ENCODE measurements at places on chromosomes 11 and 22. TPM values are rescaled to one million over a fixed set of nuclear protein-coding genes. Genes with fewer than 3 reads are reported as not detected.
A peak's percentile ranks its signal among the peaks of the same experiment; 100 is the strongest.

ZDHHC13 gene
- 18.6 TPM for total RNA-seq

PHLDA2 gene
- 1.2 TPM for total RNA-seq

PHF5A gene
- 35.7 TPM for total RNA-seq

ADORA2A gene
- total RNA-seq = 0.74 TPM

FAM111B gene
- 42.9 TPM for total RNA-seq

DNA sequence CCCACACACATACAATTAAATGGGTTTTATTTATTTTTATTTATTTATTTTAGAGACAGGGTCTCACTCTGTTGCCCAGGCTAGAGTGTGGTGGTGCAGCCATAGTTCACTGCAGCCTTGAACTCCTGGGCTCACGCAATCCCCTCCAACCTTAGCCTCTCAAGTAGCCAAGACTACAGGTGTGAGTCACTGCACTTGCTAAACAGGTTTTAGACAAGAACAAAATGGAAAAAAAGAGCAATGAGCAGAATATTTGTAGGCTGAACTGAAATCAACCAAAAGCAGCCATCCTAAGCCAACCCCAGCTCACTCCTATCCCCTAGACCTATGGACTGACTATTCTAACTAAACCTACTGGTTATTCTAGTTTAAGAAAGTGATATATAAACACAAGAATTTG is 37.8 kb downstream of the MRE11 start:
- DNase-seq = no peak

DNA sequence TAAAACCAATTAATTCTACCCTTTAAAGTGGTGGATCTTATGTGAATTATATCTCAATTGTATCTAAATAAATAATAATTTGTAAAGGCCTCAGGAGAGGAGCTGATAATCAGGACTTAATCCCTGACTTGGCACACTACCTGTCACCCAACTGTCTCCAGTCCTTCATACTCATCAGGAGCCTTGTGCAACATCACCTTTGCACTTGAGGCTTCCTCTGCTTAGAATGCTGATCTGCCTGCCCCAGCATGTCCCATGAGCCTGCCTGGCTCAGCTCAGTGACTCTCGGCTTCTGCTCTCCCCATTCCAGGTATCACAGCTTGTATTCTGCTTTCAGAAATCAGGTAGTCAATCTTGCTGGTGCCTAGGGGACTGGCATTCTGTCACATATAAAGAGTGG is 43.9 kb upstream of the PRODH start:
- no peak for DNase-seq

DNA sequence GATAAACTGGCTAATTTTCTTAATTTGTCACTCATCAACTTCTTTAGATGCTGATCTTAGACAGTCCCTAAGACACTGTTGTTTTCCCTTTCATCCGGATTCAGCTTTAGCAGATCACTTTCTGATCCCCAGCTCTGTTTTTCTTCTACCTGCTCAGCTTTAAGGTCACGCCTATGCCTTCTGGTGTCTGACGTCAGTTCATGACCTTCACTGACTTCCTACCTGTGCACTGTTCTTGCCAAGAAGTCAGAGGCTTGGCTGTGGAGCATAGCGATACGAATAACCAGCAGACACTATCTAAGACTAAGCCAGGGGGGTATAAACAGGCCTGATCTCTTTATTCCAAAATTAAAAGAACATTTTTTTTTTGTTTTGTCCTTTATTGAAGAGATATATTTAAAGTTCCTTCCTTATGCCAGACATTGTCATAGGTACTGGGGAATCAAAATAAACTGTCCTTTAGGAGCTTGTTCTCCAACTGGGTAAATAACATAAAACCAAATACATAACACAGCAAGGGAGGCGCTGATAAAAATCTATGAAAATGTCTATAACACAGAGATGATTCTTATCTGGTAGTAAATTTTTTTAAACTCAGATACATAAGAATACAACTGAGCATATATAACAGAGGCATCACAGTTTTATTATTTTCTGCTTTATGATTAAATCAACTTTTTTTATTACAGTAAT is 352.2 kb upstream of the CTSC start:
- no peak for DNase-seq

- DNase-seq = no peak
These were observed 26.6 kb downstream of the RSF1 start for GRCh38 chr11:77793972-77794371.

DNA sequence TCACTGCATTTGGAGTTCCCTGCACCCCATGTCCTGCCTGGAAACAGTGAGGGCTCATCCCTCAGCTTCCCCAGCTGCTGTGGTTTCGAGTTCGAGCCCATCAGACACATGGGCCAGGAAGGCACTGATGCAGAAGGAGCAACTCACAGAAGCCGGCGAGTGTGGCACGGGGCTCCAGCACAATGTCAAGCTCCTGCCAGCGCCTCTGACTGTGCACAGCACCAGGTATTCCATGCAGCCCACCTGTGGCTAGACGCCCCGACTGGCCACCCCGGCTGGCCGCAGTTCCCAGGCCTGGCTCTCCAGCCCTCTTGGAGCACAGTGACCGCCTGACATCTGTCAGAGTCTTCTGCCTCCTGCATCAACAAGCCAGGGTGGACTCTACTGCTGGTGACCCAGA is 419.4 kb downstream of the SHANK2 start:
- DNase-seq = no peak

DNA sequence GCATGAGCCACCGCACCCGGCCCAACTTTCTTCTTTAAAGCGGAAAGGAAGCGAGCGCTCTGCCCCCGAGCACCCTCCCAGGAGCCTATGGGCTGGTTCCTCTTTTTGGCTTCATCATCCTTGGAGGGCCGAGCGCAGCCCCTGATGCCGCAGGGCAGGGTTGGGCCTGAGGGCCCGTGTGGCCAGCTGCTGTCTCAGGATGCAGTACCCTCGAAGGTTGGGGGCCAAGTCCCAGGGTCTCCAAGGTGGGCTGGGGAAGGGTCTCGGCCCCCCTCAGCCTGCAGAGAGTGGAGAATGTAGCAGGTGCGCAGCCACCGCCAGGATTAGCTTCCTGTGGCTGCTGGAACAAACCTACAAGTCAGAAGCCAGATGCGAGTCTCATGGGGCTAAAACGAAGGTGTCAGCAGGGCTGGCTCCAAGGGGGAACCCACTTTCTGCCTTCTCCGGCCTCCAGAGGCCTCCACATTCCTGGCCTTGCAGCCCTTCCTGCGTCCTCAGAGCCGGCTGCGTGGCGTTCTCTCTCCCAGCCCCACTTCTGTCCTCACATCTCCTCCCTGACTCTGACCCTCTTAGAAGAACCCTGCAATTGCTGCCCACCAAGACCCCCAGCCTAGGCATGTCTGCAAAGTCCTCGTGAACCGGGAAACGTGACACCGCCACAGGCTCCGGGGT is 2.9 kb downstream of the PANX2 start:
- DNase-seq = no peak

- peak; percentile 76 for DNase-seq
These were observed 44.6 kb downstream of the RDX start for GRCh38 chr11:110251836-110252235.

GRCh38 chr22:35740616-35741015 is 22.9 kb downstream of the APOL5 start:
- DNase-seq = no peak

GRCh38 chr11:117574551-117574950 is 222.5 kb downstream of the DSCAML1 start:
- DNase-seq = no peak

DNA sequence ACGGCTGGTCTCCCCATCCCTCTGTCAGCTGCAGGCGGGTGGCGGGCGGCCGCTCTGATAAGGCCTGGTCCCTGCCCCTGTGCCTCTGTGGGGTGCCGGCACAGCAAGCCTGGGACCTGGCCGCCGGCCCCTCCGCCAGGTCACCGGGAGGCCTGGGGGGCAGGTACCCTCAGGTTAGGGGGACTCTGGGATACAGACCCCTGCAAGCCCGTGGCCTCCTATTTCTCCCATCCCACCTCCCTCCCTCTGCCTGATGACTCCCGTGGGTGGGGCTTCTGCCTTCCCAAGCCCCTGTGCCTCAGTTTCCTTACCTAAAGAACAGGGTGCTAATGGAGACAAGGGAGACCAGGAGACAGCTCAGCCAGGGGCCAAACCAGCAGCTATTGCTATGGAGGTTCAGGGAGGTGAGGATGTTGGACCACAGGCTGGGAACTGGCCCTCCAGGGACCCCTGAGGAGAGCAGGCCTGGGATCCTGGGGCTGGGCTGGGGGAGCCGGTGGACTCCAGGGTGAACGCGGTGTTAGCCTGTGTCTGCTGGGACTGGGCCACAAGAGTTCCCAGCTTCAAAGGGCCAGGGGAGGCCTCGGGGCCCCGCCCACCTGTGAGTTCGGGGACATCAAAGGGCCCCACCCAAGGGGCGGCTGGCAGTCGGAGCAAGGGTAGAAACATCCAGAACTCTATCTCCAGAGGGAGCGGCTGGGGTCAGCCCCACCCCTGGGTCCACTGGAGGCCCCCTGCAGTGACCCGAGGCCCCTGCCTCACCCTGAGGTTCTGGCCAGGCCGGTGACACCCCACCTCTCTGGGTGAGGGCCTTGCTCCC is 32.0 kb upstream of the TH start:
- no peak for DNase-seq

GRCh38 chr11:35750981-35751663 is 88.5 kb downstream of the TRIM44 start:
- DNase-seq = peak; percentile 13

GRCh38 chr11:110373051-110373702 is 56.6 kb upstream of the FDX1 start:
- peak; percentile 48 for DNase-seq

DNA sequence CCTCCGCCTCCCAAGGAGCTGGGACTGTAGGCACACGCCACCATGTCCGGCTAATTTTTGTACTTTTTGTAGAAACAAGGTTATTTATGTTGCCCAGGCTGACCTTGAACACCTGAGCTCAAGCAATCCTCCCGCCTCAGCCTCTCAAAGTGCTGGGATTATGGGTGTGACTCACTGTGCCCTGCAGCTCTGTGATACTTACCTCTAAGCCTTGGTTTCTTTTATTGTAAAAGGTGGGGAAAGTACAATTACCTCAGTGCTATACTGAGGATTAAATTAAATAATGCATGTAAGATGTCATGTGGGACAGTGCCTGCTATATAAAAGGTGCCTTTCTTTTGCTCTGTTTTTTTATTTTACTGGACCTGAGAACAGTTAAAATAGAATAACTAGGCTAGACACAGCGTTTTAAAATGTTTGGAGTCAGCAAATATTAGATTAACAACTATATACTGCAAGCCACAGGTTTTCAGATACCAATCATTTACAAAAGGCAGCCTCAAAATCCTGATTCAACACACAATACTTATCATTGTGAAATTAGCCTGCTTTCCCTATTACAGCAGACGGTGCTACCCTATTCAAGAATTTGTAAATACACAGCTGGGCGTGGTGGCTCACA is 30.0 kb downstream of the PRR14L start:
- DNase-seq = no peak

GRCh38 chr22:49048591-49048990 is 779.1 kb downstream of the BRD1 start:
- no peak for DNase-seq

- DNase-seq = no peak
These were observed 78.9 kb downstream of the FLI1 start for GRCh38 chr11:128772814-128773213.

- DNase-seq = peak; percentile 78
These were observed 309.1 kb downstream of the SWAP70 start for GRCh38 chr11:9972989-9973388.

DNA sequence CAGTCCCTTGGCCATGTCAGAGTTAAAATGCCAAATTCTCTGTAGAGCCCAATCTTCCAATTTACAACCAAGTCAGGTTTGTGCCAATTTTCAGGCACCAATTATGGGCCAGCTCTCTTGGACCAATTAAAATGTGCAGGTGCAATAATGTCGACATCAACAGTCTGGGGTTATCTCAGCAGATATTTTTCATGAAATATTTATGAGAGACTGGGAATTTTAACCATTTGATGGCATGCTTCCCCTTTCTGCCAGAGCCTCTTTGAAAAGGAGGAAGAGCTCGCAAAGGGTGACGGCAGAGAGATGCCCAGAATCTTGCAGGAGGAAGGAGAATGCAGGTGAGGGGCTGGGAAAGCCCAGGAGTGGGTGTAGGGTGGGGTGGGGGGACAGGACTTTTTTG is 100.8 kb upstream of the SYT13 start:
- no peak for DNase-seq

DNA sequence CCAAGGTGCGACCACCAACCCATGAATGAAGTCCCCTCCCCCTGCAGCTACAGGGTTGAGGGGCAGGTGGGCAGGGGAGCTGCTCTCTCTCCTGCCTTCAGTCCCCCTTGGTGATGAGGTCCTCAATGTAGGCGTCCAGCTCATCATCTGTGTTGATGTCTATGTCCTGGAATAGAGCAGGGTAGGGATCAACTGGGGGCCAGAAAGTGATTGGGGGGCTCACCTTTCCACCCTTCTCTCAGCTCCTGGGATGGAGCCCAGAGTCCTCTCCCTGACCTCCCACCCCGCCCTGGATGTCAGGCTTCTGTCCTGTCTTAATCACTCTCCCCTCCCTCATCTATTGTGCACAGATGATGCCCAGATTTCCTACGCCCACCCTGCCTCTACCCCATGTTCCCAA is 41.9 kb downstream of the MORC2 start:
- DNase-seq = no peak

DNA sequence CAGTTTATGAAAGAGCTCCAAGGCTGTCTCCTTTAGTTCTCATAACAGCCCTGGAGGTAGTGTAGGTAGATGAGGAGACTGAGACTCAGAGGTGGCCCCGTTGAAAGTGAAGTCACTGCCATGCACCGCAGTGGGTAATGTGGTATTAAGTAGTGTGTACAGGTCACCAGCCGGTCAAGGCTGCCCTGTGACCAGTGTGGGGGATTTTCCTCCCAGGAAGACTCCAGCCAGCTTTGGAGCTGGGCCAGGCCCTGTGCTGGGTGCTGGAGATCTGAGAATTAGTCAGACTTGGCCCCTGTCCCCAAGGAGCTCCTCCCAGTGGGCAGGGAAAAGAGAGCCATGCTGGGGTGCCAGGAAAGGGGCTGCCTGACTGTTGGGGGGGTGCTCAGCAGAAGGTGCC is 5.3 kb downstream of the OMP start:
- DNase-seq = peak; percentile 92

DNA sequence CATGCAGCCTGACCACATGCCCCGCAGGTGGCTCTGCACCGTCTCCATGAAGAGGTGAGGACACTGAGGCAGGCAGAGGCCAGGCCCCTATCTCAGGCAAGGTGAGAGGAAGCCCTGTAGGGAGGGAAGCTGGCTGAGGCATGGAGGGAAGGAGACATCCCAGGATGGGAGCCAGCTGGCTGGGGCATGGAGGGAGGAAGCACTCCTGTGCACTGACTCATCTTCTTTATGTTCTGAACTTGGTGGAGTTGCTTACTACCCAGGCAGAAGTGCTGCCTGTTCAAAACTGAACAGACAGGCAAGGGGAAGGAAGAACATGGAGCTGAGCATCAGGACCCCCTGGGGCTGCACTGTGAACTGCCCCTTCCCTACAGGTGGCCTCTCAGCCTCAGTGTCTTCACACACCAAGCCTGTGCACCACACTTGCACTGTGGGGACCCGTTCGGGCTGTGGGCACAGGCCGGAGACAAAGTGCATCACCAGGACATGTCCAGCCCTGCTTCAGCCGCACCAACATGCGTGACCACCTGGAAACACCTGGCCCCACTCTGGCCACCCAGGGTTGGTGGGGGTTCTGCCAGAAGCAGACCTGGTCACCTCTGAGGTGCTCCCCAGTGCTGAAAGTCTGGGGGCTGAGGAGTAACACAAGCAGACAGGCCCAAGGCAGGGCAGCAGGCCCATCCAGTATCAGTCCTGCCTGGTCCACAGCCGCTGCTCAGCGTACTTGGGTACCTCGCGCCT is 55.5 kb downstream of the DGCR2 start:
- DNase-seq = peak; percentile 57

GRCh38 chr22:32803020-32803737 is 1.7 kb downstream of the TIMP3 start:
- DNase-seq = peak; percentile 60
